Muscle of leg (tissue), 16 donors: ENCODE measurements at places on chromosomes 7 and 10. TPM values are rescaled to one million over a fixed set of nuclear protein-coding genes. Genes with fewer than 3 reads are reported as not detected.

- no peaks in the 10 kb centered on the region for H3K27me3 ChIP-seq
- no peaks in the 10 kb centered on the region for H3K36me3 ChIP-seq
- no peaks in the 10 kb centered on the region for H3K4me1 ChIP-seq
- no peak overlapping the region for H3K27ac ChIP-seq
- DNase-seq, result peak; percentile 32
- no peak overlapping the region for H3K4me3 ChIP-seq
These were observed 227.6 kb upstream of the NPSR1 start for GRCh38 chr7:34430456-34430855.

- no peak overlapping the region for H3K4me3 ChIP-seq
- H3K27me3 ChIP-seq, result no peaks in the 10 kb centered on the region
- DNase-seq, result no peak
- H3K4me1 ChIP-seq, result no peaks in the 10 kb centered on the region
- H3K27ac ChIP-seq, result no peak overlapping the region
- H3K36me3 ChIP-seq, result no peaks in the 10 kb centered on the region
These were observed 3.7 kb downstream of the NPC1L1 start for GRCh38 chr7:44537442-44537841.

- H3K4me1 ChIP-seq, result no peaks in the 10 kb centered on the region
- H3K27me3 ChIP-seq, result no peaks in the 10 kb centered on the region
- no peak overlapping the region for H3K4me3 ChIP-seq
- DNase-seq, result no peak
- no peaks in the 10 kb centered on the region for H3K36me3 ChIP-seq
- H3K27ac ChIP-seq, result no peak overlapping the region
These were observed 17.0 kb upstream of the GIMAP2 start for GRCh38 chr7:150668472-150668911.

DNA sequence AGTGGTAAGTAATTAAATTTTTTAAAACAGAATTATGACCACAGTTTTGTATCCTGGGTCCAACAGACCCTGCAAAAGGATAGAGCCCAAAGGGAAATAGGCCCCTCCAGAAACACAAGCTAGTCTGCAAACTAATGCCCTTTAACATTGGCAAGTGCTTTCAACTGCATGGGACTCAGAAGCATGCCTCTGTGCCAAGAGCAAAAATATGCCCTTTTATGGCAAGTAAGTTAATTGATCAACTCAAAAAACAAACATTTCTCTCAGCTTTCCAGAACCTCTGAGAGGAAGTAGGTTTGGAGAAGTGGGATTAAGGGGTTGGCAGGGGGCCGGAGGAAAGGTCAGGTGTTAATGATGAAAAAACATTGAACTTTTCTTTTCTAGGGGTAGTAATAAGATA is 186.6 kb upstream of the PRSS1 start:
- H3K36me3 ChIP-seq, result no peaks in the 10 kb centered on the region
- H3K4me1 ChIP-seq, result no peaks in the 10 kb centered on the region
- DNase-seq, result no peak
- no peaks in the 10 kb centered on the region for H3K27me3 ChIP-seq
- no peak overlapping the region for H3K4me3 ChIP-seq

GRCh38 chr7:50197549-50197948 is 104.5 kb upstream of the ZPBP start:
- H3K36me3 ChIP-seq, result no peaks in the 10 kb centered on the region
- H3K27me3 ChIP-seq, result peaks cover 2% of the 10 kb centered on the region
- no peak for DNase-seq
- H3K4me3 ChIP-seq, result no peak overlapping the region
- H3K4me1 ChIP-seq, result no peaks in the 10 kb centered on the region

The SLC13A1 gene
- total RNA-seq, result not detected

DNA sequence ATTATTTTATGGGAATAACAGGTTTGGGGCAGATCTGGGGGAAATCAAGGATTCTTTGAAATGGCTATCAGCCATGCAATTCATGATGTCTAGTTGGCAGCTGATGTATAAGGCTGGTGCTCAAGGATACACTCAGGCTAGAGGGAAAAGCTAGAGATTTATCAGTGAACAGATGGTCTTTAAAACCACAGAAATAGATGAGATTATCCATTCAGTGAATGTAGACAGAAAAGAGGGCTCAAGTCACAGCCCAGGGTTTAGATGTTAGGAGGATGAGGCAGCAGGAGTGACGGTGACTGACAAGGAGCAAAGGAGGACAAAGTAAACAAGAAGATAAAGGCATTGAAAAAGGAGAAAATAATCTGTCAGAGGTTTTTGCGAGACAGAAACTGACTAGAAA is 238.7 kb downstream of the CDK14 start:
- no peak overlapping the region for H3K27ac ChIP-seq
- H3K27me3 ChIP-seq, result no peaks in the 10 kb centered on the region
- no peaks in the 10 kb centered on the region for H3K36me3 ChIP-seq
- H3K4me1 ChIP-seq, result no peaks in the 10 kb centered on the region
